ENCODE measurements at places on chromosomes 1 and 21. TPM values are rescaled to one million over a fixed set of nuclear protein-coding genes. Genes with fewer than 3 reads are reported as not detected.

- H3K27me3 ChIP-seq, result no peaks in the 10 kb centered on the region
- H3K36me3 ChIP-seq, result no peaks in the 10 kb centered on the region
- no peak for DNase-seq
- H3K4me3 ChIP-seq, result no peak overlapping the region
- H3K4me1 ChIP-seq, result no peaks in the 10 kb centered on the region
Observed at GRCh38 chr1:210882414-210883221, 251.3 kb downstream of the KCNH1 start.

S1PR1 gene
- 6.5 TPM for total RNA-seq

DARS2 gene
- total RNA-seq, result 7.1 TPM

GRCh38 chr1:35297886-35298285, 29.4 kb downstream of the ZMYM4 start:
- H3K4me3 ChIP-seq, result no peak overlapping the region
- H3K4me1 ChIP-seq, result peaks cover 4% of the 10 kb centered on the region
- H3K27ac ChIP-seq, result no peak overlapping the region
- H3K36me3 ChIP-seq, result peaks cover 4% of the 10 kb centered on the region

DNA sequence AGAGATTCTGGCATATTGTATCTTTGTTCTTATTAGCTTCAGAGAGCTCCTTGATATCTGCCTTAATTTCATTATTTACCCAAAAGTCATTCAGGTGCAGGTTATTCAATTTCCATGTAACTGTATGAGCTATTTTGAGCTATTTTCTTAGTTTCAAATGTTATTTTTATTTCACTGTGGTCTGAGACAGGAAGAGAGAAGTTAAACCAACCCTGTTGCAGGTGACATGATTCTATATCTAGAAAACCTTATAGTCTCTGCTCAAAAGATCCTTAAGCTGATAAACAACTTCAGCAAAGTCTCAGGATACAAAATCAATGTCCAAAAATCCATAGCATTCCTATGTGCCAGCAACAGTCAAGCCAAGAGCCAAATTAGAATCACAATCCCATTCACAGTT, 1644.0 kb upstream of the B3GALT2 start:
- no peaks in the 10 kb centered on the region for H3K27me3 ChIP-seq
- H3K4me1 ChIP-seq, result no peaks in the 10 kb centered on the region
- DNase-seq, result no peak
- H3K4me3 ChIP-seq, result no peak overlapping the region
- no peaks in the 10 kb centered on the region for H3K36me3 ChIP-seq

SYT14 gene
- total RNA-seq, result 0.72 TPM

SEMA4A gene
- 2.6 TPM for total RNA-seq

DNA sequence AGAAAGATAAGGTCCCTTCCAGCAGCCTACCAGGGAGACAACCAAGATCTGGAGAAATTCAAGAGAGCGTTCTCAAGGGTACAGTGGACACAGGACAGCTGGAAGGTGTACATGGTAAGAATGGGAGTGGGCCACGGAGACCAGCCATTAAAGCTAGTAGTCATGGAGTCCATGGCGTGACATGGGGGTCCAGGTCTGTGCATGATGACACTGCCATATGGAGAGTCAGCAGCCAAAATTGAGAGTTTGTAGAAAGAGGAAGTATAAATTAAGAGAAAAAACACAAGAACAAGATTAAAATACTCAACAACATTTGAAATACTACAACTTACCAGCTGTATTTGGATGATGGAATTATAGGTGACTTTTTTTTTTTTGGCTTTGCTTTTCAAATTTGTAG, 7.9 kb upstream of the LORICRIN start:
- H3K4me3 ChIP-seq, result no peak overlapping the region
- H3K4me1 ChIP-seq, result no peaks in the 10 kb centered on the region
- H3K36me3 ChIP-seq, result no peaks in the 10 kb centered on the region
- DNase-seq, result no peak

DNA sequence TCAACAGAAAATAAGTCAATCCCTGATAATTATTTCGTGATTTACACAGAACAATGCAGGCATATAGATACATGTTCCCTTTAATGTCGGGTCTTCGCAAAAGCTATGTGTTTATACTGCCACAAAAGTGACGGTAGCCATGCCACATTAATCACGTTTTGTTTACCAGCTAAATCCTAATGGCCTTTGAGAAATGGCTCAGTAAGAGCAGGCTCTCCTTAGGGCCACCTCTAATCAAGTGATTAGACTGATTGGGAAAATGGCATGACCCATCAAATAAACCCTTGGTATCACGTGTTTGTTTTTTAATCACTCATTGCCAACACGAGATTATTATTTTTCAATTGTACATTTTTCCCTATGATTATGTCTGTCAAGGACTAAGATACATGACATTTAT, 102.0 kb upstream of the USP25 start:
- no peak for DNase-seq
- no peaks in the 10 kb centered on the region for H3K36me3 ChIP-seq
- H3K27ac ChIP-seq, result no peak overlapping the region
- no peaks in the 10 kb centered on the region for H3K27me3 ChIP-seq

GRCh38 chr21:38039841-38040240, 123.6 kb upstream of the KCNJ6 start:
- H3K27me3 ChIP-seq, result peaks cover 3% of the 10 kb centered on the region
- no peak for DNase-seq
- no peak overlapping the region for H3K27ac ChIP-seq
- no peaks in the 10 kb centered on the region for H3K4me1 ChIP-seq

LENEP gene
- total RNA-seq, result not detected

GRCh38 chr1:236120721-236121153, 21.6 kb upstream of the GPR137B start:
- H3K27me3 ChIP-seq, result no peaks in the 10 kb centered on the region
- H3K4me3 ChIP-seq, result no peak overlapping the region
- no peaks in the 10 kb centered on the region for H3K4me1 ChIP-seq
- H3K27ac ChIP-seq, result no peak overlapping the region
- DNase-seq, result no peak

- no peaks in the 10 kb centered on the region for H3K36me3 ChIP-seq
- H3K27me3 ChIP-seq, result no peaks in the 10 kb centered on the region
- H3K4me3 ChIP-seq, result peak overlapping the region; percentile 87
- H3K27ac ChIP-seq, result peak overlapping the region; percentile 40
- no peak for DNase-seq
- H3K4me1 ChIP-seq, result peaks cover 4% of the 10 kb centered on the region
Observed at GRCh38 chr1:38872401-38873026, 634 bp downstream of the MYCBP start.

Data from pancreas (tissue), 10 donors.